ENCODE measurements at places on chromosomes 1 and 21. TPM values are rescaled to one million over a fixed set of nuclear protein-coding genes. Genes with fewer than 3 reads are reported as not detected.

- no peak for DNase-seq
Measured at GRCh38 chr1:192485692-192486436, 89.7 kb upstream of the RGS1 start.

DNA sequence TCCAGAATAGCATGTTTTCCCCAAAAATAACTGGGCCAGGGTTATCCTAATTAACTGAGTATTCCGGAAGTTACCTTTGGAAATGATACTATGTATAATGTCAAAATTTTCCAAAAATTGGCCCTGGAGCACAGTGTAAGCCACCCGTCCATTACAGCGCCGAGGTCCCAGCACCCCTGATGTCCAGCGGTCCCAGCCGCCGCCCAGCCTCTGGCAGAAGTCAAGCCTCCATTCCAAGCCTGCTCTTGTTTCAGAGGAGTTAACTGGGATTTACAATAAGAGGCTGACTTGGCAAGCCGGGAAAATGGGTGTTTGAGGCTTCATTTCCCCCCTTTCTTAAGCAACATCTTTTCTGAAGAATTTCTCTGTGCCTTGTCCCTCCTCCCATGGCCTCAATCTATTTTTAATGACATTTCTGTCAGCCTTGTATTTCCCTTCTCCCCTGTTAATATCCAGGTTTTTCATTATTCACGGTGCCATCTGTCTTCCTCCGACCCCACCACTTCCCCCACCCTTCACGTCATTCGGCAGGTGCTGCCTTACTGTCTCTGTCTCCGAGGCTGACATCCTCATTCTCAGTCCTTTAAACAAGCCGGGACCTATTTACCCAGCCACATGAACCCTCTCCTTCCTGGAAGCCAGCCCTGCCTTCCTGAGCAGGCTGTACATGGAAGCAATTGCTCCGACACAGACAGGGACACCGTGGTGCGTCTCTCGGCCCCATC is 490.9 kb downstream of the NPHP4 start:
- no peak for DNase-seq

- no peak for DNase-seq
Measured at GRCh38 chr1:220796530-220796929, 9.8 kb downstream of the MTARC1 start.

DNA sequence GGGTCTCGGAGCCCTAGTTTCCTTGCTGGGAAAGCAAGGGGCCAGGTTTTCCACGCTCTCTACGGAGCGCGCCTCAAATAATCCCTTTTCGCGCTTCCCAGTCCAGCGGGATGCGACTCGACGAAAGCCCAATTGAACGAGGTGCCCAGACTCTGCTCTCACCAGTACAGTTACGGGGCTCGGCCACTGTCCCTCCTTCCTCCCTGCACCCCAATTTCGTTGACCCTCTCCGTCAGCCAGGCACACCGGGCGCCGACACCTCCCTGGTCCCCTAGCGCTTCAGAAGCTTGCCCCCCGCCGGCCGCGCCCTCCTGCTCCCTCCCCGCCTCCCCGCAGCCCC is 389 bp downstream of the SEMA6C start:
- no peak for DNase-seq

Gene WNT2B
- polyA plus RNA-seq: 7.5 TPM

Gene AXDND1
- polyA plus RNA-seq: 0.36 TPM

Gene NUP210L
- 0.03 TPM for polyA plus RNA-seq

- DNase-seq: peak; percentile 52
Measured at GRCh38 chr1:156641761-156642264, at the start of gene BCAN. TSS of gene BCAN (plus strand) at chr1:156642117. CDS start at chr1:156646055, 3,938 bp downstream.

Gene TINAGL1
- polyA plus RNA-seq: 37.7 TPM

DNA sequence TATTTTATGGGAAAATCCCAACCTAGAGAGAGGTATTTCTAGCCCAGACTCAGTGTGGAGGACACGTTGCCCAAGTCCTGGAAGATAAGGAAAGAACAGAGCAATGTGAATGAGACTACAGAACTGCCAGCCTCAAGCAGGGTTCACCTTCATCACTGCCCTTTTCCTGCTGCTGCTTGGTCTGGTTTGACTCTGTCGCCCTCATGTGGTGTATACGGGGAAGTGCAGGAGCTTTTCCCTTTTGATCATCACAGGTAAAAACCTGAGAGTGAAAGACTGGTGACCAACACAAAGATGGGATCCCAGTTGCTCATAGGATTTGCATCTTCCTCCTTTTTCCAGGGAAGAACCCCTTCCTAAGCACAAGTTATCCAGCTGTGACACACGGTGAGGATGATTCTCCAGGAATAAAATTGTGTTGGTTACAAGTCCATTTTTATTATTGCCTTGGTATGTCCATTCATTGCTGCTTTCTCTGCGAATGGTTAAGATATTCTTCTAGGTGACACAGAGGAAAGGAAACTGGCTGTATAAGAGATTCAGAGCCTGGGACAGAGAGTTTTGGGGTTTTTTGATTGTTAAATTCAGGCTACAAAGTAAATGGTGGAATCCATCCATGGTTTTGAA is 89.5 kb upstream of the CD53 start:
- peak; percentile 20 for DNase-seq

DNA sequence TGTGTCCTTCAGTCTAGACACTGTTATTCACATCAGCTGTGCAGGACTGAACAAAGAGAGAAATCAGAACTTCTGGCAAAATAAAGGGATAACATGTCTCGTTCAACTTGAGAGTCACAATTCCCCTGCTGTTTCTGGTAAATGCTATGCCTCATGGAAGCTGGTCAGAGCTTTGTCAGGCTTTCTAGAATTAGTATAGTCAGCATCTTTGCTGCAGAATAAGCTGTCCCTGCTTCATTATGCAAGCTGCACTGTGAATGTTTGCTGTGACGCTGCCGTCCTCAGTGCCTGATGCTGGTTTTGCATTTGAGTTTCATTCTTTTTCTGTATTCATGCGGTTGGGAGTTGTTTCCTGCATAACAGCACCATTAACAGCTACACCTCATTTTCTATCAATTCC is 96.4 kb upstream of the KCNJ6 start:
- DNase-seq: no peak

Gene EXTL1
- polyA plus RNA-seq: 0.82 TPM

Gene SPATA45
- polyA plus RNA-seq: 0.25 TPM

GRCh38 chr1:156842618-156843300 is 16.2 kb downstream of the INSRR start:
- no peak for DNase-seq

GRCh38 chr21:39730418-39731157 is 14.4 kb upstream of the IGSF5 start:
- no peak for DNase-seq

DNA sequence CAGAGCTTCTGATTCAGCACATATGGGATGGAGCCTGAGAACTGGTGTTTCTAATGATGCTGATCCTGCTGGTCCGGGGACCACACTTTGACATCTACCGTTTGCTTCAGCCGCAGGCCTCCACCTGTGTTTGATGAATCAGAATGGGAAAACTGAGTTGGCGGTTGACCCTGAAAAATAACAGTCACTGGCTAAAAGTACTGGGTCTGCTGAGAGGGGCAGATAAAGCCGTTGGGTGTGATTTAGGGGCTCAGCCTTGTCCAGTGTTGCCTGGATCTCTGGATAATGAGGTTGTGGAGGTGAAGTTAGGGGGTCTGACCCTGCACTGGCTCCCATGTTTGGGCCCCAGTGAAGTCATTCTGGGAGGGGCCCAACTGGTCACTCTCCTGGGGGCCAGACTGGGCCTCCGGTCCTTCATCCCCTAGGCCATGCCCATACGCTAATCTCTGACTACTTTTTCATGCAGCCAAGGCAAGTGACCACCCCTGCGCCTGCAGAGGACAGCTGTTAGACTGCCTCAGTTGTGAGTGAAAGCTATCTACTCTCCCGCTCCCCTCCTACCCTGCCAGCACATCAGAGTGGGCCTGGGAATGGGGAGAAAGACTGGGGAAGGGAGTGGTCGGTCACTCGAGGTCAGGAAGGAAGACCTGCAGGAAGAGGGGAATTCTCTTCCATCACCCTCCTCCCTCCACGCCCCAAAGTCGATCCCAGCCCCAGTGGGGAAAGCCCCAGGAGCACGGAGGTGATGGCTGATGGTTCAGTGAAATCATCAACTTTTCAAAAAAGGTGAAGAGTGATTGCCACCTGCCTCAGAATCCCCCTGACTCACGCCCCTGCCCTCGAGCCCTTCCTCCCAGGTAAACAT is 27.7 kb downstream of the VASH2 start:
- DNase-seq: no peak

DNA sequence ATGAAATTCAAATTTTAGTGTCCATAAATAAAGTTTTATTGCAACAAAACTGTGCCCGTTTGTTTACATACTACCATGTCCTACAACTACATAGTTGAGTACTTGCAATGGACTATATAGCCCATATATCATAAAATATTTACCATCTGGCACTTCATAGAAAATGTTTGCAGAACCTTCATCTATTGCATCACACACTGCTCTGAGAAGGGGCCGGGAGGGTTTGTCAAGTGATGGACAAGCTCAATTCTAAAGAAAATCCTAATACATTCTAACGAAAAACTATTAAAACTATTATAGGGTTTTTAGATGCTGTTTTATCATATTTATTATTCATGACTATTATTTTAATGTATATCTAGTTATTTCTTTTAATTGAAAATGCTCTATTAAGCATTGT is 35.9 kb downstream of the RGSL1 start:
- DNase-seq: no peak

DNA sequence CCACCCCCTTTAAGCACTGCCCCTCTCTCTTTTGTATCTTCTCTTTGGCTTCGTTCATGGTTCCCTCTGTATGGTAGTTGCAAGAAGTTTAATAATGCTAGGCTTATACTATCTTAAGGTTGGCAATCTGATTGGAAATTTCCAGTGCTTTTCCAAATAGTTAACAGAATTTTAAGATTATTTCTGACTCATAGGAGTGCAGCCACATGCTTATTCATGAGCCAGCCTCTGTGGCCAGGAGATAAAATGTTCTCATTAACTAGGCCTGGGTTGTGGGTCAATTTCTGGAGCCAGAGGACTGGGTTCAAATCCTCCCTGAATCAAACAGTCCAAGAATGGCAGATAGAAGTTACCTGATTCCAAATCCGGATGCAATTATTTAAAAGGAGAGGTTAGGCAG is 103.1 kb downstream of the ATP6V1G3 start:
- DNase-seq: no peak

DNA sequence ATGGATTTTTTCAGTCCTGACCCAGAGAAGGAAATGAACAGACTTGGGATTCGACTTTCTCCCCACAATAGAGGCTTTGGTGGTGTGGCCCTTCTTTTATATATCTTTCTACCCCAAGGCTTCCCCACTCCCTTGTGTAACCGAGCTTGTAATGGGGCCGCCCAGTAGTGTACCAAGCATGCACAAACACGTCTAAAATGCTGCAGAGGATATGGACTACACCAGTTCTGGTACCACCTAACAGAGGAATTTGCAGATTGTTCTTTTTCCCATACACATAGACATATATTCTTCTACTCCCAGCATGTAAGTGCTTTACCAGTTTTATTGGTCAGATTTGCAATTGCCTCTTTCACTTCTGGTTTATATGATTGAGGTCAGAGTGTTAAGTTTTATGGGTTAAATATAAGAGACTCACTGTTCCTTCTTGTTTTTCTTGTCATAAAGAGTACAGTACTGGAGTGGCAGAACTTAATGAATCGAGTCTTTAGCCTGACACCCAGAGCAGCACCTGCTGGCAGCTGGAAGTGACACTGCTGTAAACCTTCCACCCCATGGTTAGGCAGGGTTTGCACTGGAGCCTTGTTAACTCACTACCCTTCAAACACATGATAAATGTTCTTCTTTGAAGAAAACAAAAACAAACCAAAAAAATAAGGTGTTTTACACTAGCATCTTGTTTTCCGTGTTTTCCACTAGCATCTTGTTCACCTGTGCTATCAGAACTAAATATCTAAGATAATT is 198.6 kb downstream of the PTPRC start:
- no peak for DNase-seq

Gene CSMD2
- 0.36 TPM for polyA plus RNA-seq

GRCh38 chr1:159935719-159936272 is 9.6 kb downstream of the IGSF9 start:
- DNase-seq: peak; percentile 9

Gene C1orf94
- polyA plus RNA-seq: not detected

- no peak for DNase-seq
Measured at GRCh38 chr1:29120947-29121485, 2.7 kb downstream of the TMEM200B start.

- no peak for DNase-seq
Measured at GRCh38 chr1:15056515-15057285, 96.8 kb upstream of the TMEM51 start.

Gene B3GALT2
- polyA plus RNA-seq: 4.9 TPM

GRCh38 chr1:185812934-185813333 is 78.7 kb downstream of the HMCN1 start:
- DNase-seq: no peak

GRCh38 chr1:95308276-95309030 is 74.4 kb downstream of the RWDD3 start:
- no peak for DNase-seq

DNA sequence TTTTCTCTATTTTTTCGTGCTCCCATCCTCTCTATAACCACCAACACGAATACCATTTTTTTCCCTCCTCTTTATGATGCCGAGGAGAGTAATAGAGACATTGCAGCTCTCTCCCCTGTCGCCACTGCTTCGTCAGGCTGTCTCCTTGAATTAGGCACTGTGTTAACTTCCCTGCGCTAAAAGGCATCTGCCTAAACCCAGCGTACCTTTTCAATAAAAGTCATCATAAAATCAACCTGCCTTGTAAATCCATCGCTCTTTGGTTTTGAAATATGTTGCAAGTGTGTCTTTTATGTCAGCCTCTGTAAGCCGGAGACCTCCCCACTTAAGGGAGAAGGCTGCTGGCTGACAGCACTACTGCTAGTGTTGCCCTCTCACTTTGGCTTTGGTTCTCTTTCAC is 8.7 kb downstream of the RNF220 start:
- no peak for DNase-seq

- no peak for DNase-seq
Measured at GRCh38 chr1:10617931-10618885, 143.5 kb downstream of the PEX14 start.
